ENCODE measurements at places on chromosomes 5 and 9.

DNA sequence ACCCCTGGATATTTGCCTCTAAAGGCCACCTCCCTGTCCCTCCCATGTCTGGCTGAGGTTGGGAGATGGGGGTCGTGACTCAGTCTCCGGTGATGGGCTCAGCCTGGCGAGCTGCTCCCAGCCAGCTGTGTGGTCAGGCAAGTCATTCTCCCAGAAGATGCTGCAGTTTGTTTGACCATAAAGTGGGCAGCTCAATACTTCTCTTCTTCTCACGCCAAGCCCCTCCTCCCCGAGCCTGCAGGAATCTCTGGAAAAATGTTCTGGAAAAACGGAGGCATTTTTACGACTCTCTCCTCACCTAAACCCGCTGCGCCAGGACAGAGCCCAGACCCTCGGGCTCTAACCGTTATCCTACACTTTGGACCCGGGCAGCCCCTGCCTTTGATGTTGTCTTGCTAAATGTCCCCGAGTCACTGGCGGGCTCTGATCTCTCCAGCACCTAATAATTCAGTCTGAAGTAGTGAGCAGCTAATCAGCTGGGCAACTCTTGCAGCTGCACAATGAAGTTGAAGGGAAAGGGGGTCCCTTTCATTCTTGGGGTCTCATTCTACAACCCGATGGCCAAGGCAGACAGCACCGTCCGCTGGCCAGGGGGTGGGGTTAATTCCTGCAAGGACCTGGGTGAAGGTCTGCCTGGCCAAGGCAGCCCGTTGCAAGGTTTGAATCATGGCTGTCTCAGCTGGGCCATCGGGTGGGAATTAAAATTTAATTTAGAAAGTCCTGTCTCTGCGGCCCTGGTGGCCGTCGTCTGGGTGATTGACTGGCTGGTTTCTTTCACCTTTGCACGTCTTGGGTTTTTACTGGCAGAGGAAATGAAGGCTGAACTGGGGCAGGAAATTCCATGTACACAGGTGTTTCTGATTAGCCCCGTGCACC, 12.3 kb downstream of the DCANP1 start:
- no peak for DNase-seq

- DNase-seq = no peak
These were observed 57.8 kb upstream of the AKNA start for GRCh38 chr9:114445616-114446015.

DNA sequence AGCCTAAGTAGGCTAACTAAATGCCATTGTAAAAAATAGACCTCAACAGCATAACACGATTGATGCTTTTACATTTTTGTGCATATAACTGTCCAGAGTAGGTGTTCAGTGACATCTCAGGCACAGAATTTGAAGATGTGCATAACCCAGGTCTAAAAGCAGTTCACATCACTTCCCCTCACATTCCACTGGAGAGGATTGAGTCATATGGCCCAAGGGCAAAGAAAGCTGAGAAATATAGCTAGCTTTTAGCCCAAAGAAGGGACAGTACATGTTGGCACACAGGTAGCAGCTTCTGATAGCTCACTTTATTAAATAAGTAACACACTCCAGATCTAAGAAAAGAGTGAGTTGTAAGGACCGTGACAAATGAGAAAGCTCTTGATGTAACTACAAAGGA, 2259.5 kb upstream of the WWC1 start:
- no peak for DNase-seq

DNA sequence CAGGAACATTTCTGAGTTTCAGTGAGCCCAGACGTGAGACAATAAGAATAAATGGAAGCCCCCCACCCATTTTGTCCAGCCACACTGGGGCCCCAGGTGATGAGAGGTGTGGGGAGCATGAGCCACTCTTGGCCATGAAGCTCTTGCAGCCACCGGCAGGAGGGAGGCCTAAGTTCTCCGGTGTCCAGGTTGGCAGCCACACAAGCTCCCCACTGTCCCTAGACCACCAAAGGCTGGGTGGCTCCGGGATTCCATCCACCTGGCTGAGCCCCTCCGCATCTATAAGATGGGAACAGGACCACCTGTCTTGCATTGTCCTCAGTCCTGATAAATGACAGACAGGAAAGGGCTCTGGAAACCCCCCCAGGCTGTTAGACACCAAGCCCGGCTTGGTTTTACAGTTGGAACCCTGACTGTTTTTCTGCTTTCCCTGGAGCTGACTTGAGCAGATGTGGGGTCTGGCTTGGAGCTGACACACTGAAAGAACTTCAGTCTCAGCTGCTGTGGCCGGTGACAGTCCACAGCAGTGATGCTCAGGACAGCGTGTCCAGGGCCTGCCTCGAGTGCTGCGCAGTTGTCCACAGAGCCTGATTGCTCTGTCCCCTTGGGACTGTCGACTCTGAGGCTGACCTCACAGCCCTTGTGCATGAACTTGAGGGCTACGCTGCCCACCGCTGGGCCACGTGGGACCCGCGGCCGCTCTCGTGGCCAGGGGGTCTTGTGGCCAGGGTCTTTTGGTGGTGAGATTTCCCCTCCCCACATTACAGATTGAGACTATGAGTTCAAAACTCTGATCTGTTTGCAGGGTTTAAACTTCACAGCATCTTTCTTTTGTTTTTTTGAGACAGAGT, 74.8 kb downstream of the PSMB7 start:
- no peak for DNase-seq

- DNase-seq = peak; percentile 79
These were observed 55.3 kb downstream of the ZNF366 start for GRCh38 chr5:72451741-72452505.

Data from tibial nerve (tissue), 4 donors.